Dorsolateral prefrontal cortex (tissue), 122 donors: ENCODE measurements at places on chromosomes 7 and 10. TPM values are rescaled to one million over a fixed set of nuclear protein-coding genes. Genes with fewer than 3 reads are reported as not detected.

- no peak for DNase-seq
Measured at GRCh38 chr7:47510192-47510591, 71.7 kb downstream of the TNS3 start.

DNA sequence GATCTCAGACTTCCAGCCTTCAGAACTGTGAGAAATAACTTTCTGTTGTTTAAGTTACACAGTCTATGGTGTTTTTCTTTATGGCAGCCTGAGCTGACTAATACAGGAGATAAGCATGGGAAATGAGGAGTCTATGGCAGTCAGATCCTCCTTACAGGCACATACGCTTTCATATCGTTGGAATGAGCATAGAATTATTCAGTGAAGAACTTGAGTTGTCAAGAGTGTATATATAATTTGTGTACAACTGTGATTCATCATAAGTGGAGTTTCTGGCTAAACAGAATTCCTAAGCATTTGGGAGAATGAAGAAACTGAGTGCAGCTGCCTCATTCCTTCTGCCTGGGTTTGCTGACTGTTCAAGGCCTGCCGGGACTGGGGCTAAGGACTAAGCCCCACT, 516.7 kb downstream of the ADRA2A start:
- DNase-seq = no peak

Gene CLCN1
- not detected for total RNA-seq

DNA sequence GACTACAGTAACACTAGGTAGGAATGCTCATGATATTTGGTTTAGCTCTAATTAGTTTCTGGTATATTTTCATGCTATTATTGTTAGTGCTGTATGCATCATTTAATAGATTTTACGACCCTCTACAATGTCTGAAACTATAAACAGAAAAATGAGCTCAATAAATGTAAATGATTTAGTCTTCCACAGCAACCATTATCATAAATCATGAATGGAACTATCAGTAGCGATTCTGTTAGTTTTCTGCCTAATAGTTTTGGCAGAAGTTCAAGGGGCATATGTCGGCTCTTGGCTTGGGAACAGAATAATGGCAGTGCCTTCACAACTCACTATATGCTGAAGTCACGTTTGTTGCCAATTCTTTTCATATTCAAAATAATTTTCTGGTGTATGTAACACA, 494.8 kb downstream of the PARD3 start:
- no peak for DNase-seq

- peak; percentile 88 for DNase-seq
Measured at GRCh38 chr7:44114586-44115310, 8.6 kb downstream of the POLD2 start.

DNA sequence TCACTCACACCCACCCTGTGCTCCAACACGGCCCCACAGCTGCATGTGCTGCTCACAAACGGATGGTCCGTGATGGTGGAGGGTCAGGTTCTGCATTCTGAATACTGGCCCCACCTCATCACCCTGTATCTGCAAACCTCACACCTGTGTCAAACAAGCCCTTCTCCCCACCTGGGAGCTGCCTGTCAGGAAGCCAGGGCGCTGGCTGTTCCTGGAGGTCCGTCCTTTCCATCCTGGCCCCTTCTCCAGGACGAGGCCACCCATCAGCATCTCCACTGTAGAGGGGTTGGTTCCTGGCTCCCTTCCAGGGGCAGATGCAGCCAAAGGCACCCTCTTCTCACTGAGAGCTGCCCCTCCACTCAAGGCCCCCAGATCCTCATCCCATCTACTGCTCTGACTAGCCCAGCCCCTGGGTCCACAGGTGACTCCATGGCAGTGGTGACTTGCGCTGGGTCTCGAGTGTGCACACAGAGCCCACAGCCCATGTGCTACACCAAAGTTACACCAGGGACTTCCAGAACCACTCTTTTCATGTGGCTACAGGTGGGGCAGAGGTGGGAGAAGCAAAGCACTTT, 229.4 kb downstream of the TNS3 start:
- DNase-seq = no peak

- DNase-seq = no peak
Measured at GRCh38 chr10:91820144-91820543, 21.9 kb downstream of the TNKS2 start.

DNA sequence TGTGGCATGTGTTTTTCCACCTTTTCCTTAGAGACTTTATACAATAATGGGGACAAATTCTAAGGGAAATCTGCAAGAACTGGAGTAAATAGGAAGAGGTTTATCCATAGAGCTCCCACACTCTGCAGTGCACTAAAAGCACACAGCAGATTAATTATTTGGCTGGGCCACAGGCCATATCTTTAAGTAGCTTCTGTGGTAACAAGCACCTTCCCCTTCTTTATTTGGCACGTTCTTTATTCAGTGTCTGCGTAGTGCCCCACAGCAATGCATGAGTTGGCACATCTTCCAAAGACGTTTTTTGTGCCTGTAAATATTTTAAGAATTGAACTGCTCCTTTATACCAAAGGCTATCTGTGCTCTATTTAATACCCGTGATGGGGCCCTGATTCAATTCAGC, 104.9 kb upstream of the MBL2 start:
- no peak for DNase-seq

Gene GRM3
- total RNA-seq = 82.4 TPM

Gene IDI2
- not detected for total RNA-seq

Gene CCL24
- not detected for total RNA-seq

- no peak for DNase-seq
Measured at GRCh38 chr10:116470071-116470470, 42.4 kb downstream of the PNLIPRP3 start.

DNA sequence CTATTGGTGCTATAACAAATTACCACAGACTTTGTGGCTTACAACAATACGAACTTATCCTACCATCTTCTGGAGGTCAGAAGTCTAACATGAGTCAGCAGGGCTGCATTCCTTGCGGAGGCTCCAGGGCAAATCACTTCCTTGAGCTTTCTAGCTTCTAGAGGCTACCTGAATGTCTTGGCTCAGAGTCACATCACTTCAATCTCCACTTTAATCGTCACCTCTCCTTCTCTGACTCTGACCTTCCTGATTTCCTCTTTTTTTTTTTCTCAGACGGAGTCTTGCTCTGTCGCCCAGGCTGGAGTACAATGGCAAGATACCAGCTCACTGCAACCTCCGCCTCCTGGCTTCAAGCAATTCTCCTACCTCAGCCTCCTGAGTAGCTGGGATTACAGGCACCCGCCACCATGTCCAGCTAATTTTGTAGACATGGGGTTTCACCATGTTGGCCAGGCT, 44.6 kb upstream of the ANAPC16 start:
- no peak for DNase-seq
